ENCODE measurements at places on chromosomes 16 and 17.
A peak's percentile ranks its signal among the peaks of the same experiment; 100 is the strongest.

- no peak for DNase-seq
Measured at GRCh38 chr16:72664056-72664508, 383.8 kb downstream of the ZFHX3 start.

DNA sequence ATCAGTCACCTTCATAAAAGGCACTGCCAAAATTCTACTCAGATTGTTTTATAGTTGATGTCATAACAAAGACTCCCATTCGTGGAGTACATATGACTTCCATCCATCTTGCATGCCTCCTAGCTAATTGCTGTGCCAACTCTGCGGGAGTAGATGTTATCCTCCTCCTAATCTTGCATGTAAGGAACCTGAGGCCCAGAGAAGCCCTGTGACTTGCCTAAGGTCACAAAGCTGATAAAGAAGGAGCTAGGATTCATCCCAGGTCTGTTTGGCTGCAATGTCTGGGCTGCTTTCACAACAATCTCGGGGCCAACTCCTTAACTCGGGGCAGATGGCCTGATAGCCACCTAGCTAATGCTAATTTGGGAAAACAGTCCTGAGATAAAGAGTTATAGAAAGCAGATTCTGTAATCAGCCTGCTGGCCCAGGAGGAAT, 87.3 kb downstream of the YPEL2 start:
- DNase-seq = no peak

GRCh38 chr16:46961373-46962353, 11.8 kb downstream of the DNAJA2 start:
- DNase-seq = no peak

- DNase-seq = peak; percentile 78
Measured at GRCh38 chr17:8223356-8224126, 13.2 kb upstream of the AURKB start.

GRCh38 chr16:69830534-69831211, 68.5 kb downstream of the WWP2 start:
- no peak for DNase-seq

- DNase-seq = no peak
Measured at GRCh38 chr17:17950806-17951205, 21.4 kb downstream of the TOM1L2 start.

DNA sequence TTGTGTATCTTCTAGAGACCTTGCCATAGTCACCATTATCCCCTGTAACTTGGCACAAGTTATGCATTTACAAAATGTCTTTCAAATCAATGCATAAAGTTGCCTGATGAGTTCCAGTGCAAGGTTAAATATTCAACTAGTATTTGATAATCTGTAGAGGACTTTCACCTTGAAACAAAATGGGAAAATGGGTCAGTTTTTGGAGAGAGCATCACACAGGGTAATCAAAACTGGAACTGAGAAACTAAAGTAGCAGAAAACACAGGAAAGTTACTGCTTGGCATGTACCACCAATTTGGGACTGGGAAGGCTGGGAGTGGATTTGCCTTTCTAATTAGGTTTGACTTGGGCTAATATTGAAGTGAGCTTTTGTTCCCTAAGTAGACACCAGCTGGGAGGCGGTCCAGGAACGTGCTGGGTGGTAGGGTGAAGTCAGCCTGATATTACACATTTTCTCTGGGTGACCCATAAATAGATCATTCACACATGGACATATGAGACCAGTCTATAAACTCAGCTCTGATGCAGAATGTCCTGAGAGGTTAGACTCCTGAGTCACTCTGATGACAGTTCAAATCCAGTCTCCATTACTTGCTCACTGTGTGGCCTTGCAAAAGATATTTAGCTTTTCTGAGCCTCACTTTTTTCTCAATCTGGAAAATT, 152.3 kb downstream of the PCTP start:
- no peak for DNase-seq

DNA sequence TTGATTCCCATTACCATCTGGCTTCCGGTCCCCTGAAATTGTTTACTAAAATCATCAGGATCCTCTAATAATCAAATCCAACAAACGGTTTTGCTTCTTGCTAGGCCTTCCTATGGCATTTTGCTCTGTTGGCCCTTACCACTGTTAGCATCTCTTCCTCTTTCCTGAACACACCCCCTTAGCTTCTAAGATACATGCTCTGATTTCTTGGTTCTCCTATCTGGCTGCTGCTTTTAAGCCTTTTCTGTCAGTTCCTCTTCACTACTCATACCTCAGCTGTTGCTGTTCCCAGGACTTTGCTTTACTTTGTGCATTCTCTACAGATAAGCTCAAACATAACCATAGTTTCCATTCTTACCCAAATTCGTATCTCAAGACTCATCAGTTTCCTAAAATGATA, 11.4 kb downstream of the CAPNS2 start:
- DNase-seq = no peak

DNA sequence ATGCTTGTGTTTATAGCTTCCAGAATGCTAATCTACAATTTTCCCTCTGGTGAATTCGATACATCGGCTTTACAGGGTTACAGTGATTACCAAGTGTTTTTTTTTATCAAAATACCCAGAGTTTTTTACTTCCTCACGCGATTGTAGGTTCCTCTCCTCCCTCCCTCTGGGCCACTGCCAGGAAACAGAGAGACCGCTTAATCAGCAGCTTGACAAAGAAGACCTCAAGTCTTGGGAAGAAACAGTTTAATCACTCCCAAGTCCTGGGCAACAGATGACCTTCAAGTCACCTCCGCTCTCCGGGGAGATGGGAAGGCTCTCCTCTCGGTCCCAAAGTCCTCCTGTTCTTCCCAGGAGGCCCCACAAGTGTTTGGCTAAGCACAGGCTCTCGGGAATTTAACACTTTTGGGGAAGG, 23.5 kb downstream of the SMTNL2 start:
- DNase-seq = no peak

GRCh38 chr17:74220219-74220618, 6.8 kb downstream of the TTYH2 start:
- no peak for DNase-seq

- no peak for DNase-seq
Measured at GRCh38 chr17:21452377-21453143, 76.4 kb downstream of the KCNJ12 start.

DNA sequence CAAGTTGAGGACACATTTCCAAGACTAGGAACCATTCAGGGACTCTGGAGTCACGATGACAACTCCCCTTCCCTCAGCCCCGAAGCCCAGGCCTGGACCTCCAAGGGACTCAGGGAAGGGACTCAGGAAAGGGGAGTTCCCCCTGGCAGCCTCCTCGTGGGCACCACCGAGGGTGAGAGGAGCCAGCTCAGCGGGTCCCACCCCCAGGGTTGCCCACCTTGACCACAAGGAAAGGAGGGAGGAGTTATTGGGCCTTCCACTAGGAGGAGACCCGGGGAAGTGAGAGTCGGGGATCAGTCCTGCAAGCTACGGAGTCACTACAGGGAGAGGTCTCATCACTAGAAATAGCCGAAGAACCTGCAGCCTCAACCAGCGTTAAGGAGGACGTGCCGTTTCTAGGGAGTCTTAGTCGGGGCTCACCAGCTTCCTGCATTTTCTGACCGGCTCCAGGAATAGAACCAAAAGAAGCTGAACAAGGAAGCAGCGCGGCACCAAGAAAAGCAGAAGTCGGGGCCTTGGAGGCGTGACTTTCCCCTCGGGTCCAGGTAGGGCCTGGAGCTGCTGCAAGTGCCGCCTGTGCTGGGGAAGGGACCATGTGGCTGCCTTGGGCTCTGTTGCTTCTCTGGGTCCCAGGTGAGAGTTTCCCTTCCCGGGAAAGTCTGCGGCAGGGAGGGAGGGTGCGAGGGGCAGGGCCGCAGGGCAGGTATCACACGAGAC, at the start of gene CD300A:
Gene CD300A, plus strand, starts transcription at position 524 of the 717 bp plus-strand sequence. Its CDS starts 70 bp downstream, at position 594.
- DNase-seq = no peak

DNA sequence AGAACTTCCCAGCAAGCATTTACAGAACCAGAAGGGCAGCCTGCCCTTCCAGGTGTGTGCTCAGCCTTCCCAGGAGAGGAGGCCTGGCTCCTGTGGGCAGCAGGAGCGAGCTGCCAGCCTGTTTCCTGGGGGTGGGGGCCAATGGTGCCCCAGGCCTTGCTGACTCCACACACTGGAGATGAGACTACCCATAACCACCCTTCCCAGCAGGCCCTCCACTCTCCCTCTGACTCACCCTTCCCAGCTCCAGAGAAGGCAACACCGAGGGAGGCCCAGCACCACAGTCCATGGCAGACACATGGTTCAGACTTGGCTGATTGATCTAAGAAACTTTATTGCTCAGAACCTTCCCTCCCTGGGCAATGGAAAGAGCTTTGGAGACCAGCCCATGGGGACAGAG, 1.8 kb upstream of the PRSS53 start:
- no peak for DNase-seq

DNA sequence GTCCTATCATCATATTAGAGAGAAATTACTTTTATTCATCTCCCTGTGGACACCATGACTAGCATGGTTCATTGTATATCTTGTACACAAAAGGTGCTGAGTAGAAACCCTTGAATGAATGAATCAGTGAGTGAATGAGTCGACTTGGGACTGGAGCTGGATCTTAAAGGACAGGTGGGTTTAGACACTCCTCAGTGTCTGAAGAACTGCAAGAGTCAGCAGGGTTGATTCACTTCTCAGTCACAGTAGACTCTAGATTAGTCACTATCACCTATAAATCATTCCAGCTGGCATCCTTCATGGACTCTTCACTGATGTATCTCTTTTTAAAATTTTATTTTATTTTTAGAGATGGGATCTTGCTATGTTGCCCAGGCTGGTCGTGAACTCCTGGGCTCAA, 30.1 kb upstream of the PMFBP1 start:
- DNase-seq = no peak

- no peak for DNase-seq
Measured at GRCh38 chr17:6755281-6755680, 565 bp upstream of the XAF1 start.

DNA sequence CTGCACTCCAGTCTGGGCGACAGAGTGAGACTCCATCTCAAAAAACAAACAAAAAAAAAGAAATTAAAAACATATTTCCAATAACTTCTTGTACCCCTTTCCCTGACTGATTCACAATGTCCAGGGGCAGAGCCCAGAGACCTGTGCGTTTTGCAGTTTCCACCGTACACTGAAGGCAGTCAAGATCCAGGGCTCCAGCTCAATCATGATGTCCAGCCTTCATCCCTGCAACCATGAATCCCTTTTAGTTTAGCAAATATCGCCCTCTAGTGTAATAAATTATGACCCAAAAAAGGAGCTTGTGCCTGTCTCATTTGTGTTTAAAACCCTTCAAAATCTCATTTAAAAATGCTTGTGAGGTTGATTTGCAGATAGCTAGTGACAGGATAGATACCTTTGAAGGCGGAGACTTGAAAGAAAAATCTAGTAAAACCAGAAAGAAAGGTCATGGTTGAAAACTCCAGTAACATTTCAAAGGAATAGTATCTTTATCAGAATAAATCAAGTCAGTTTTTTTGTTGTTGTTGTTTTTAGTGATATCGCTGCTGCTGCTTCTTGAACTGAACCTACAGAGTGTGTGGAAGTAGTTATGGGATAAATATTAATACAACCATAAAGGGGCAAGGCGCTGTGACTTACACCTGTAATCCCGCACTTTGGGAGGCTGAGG, 3.7 kb upstream of the ERN1 start:
- DNase-seq = peak; percentile 95

DNA sequence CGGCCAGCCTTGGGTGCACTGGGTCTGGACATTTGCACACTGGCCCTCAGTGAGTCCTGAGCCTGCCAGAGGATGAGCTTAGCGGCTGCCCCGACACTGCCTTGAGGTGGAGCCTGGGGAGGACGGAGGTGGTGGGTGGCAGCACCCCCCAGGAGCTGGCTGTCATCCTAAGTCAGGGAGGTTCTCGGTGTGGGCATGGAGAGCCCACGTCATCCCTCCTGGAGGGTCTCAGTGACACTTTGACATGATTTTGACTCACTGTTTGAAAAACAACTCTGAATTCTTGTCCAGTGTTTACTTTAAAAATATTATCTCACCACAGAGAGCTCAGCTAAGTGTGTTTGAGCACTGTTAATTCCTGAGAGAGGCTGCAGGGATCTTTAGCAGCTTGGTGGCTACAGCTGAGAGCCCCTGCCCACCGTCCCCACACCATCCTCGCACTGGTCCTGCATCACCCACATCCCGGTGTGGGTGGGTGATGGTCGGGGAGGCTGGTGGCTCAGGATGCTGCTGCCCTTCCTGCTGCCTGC, 63.1 kb downstream of the BANP start:
- no peak for DNase-seq

- DNase-seq = no peak
Measured at GRCh38 chr16:86872833-86873232, 294.5 kb downstream of the FOXL1 start.

- no peak for DNase-seq
Measured at GRCh38 chr17:7977039-7977438, 25.4 kb upstream of the GUCY2D start.

DNA sequence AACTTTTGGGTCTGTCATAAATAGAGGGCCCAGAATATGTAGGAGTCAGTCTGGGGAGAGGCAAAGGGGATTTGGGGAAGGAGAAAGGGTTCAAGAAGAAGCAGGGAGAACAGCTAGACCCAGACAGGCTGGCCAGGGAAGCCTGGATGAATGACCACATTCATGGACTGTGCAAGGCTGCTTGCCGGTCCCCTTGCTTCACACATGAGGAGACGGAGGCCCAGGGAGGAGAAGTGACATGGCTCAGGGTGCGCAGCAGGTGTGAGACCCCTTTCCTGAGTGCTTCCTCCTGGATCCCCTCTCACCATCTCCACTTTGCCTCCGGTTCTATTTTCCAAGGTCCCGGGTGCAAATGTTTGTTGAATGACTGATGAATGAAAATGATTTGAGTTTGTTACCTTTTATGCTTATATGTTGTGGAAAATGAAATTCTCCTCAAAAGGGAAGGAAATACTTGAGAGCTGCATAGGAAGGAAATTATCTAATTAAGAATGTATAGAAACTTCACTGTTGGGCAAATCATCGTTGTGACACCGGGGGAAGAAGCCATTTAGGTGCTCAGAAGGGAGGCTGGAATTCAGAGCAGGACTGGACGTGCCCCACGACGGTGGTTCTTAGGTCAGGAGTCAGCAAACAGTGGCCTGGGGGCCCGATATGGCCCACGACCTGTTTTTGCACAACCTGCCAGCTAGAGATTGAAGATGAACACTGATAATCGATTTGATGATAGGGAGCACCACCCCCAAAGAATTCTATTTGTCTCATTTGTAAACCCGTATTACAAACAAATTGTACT, 559 bp downstream of the ITGAM start:
- DNase-seq = no peak

- no peak for DNase-seq
Measured at GRCh38 chr17:17191346-17191792, 14.8 kb downstream of the PLD6 start.

Measured in NCI-H510A treated with DMSO at 0.1 percent for 48 hours (cell line).